ENCODE measurements at places on chromosomes 3 and 15.
A peak's percentile ranks its signal among the peaks of the same experiment; 100 is the strongest.

DNA sequence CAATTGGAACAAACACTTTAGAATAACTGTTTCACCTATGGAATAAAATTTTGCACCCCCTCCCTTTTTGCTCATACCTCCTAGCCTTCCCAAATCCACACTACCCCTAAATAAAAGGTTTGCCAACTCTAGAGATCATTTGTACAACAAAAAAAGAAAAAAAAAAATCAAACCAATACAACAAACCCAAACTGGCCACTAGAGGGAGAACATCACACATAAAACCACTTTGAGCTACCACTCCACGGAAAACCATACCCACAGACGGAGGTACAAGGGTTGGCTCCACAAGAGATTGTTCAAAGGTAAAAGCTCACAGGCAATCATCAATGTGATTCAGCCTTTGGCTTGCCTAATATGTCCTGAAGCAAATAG lies 47.6 kb downstream of the SETMAR start:
- peak; percentile 33 for DNase-seq

- no peak for DNase-seq
These were observed 167.6 kb upstream of the LINGO1 start for GRCh38 chr15:77800305-77800704.

GRCh38 chr3:121835465-121835801 lies 424 bp downstream of the EAF2 start:
- DNase-seq: no peak

DNA sequence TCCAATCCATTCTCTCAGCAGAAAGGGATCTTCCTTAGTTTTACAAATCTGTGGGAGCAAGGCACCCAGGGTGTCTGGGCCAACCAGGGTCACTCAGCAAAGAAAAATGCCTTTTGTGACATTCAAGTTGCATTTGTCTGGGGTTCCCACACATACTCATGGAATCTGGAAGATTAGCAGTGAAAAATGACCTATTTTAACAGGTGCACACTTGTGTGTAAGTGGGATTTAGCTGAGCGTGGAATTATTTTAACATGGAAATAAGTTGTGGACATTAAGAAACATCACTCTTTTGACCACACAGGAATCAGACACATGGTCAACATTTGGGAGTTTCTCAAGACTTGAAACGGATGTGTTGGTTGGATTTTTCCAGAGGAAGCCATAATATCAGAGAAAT lies 234.9 kb downstream of the OPA1 start:
- no peak for DNase-seq

GRCh38 chr15:69697916-69698315 lies 245.3 kb downstream of the RPLP1 start:
- DNase-seq: no peak
